Endothelial cell of umbilical vein (primary cell): ENCODE measurements at places on chromosomes 1 and 21. TPM values are rescaled to one million over a fixed set of nuclear protein-coding genes. Genes with fewer than 3 reads are reported as not detected.

DNA sequence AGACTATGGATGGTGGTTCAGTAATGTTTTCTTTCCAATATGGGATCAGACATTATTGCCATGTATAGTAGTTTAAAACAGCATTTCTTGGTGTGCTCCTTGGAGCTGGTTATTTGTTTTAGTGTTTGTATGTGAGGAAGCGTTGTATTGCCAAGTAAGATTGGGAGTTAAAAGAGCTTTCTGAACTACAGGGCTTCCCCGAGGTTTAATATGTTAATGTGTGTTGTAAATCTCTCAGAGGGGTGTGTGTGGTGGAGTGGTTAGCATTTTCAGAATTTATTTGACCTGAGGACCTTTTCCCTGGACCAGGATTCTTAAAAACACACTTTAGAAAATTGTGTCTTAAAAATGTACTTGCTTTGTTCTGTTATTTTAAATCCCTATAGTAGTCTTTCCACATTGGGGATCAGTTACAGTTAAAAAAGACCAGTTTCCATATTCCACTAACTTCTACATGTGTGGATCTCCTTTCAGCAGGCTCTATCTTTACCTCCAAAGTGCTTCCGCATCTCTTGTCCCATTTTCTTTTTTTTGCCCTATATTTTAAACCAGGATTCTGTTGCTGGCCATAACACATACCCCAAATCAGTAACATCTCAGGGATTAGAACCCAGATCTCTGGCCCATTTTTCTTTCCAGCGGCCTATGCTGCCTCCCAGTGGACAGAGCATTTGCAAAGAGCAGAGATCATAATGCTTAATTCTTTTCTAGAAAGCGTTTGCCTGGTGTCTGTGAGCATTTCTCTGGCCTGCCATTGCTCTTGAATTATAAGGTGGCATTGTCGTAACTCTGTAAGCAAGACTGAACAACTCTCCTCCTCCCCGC is 58.6 kb downstream of the PBX1 start:
- H3K4me3 ChIP-seq = no peak overlapping the region
- no peak overlapping the region for H3K27ac ChIP-seq
- no peaks in the 10 kb centered on the region for H3K36me3 ChIP-seq

GRCh38 chr1:9238550-9238949 is 4.0 kb downstream of the H6PD start:
- peak; percentile 45 for DNase-seq
- peaks cover 27% of the 10 kb centered on the region for H3K4me1 ChIP-seq
- no peaks in the 10 kb centered on the region for H3K36me3 ChIP-seq

GRCh38 chr1:186871784-186872183 is 43.0 kb downstream of the PLA2G4A start:
- H3K36me3 ChIP-seq = no peaks in the 10 kb centered on the region
- DNase-seq = no peak
- H3K4me3 ChIP-seq = no peak overlapping the region
- no peaks in the 10 kb centered on the region for H3K4me1 ChIP-seq
- no peaks in the 10 kb centered on the region for H3K27me3 ChIP-seq
- no peak overlapping the region for H3K27ac ChIP-seq

GRCh38 chr1:70150444-70150843 is 54.9 kb downstream of the LRRC40 start:
- H3K27ac ChIP-seq = no peak overlapping the region
- no peaks in the 10 kb centered on the region for H3K27me3 ChIP-seq
- DNase-seq = no peak
- H3K36me3 ChIP-seq = no peaks in the 10 kb centered on the region
- no peaks in the 10 kb centered on the region for H3K4me1 ChIP-seq

DNA sequence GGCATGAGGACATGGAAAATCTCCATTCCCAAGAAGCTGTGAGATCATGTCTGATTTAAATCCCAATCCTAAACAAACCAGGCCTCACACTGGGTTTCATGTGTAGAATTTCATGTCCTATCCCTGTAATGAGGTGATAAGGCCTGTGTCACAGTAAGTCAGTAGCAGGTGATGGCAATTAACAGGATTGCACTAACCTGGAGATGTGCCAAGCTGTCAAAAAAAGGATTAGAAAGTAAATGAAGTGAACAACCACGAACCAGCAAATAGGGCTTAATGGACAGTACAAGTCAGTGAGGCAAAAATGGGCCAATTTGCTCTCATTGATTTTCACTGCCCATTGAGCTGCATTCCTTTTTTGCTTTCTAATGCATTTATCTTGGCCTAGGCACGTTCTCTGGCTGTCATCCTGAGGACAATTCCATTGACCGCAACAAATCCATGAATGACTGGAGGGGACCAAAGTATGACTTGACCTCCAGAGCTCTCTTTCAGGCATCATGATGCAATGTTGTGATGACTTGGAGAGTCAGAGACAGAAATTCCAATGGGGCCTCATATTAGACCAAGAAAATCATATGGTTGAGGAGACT is 673.6 kb upstream of the ADGRL2 start:
- peaks cover 7% of the 10 kb centered on the region for H3K4me1 ChIP-seq
- no peak overlapping the region for H3K4me3 ChIP-seq
- no peak overlapping the region for H3K27ac ChIP-seq

- no peaks in the 10 kb centered on the region for H3K27me3 ChIP-seq
- peak; percentile 50 for DNase-seq
- no peak overlapping the region for H3K4me3 ChIP-seq
- H3K27ac ChIP-seq = peak overlapping the region; percentile 48
Observed at GRCh38 chr1:108719656-108720435, 7.1 kb downstream of the FNDC7 start.

DNA sequence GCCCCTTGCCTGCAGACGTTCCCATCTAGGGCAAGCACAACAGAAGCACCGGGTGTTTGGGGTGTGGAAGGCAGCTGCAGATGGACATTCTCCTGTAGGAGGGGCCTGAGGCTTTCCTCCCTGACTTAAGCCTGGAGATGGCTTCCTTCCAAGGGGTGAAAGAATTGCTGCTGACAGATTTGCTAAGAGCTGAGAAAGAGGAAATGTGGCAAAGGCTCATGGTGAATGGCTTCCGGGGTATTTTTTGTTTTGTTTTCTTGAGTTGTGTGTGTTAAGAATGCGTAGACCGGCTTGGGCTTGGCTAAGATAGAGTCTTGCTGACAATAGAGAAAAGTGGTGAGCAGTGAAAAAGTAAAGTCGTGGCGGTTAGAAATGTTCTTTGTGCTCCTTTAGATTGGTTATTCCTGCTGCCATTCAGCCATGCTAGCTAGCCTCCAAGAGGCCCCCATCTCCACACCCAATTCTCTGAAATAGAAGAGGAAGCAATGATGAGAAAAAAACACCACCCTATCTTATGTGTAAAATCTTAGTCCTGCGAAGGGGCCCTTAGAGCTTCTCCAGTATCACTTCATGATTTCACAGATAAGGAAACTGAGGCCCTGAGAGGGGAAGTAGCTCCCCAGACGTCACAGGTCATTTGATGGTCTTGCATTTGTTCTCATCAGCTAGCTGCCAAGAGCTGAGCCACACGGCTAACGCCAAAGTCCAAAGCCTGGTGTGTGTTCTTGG is 36.9 kb downstream of the EIF2D start:
- peaks cover 26% of the 10 kb centered on the region for H3K4me1 ChIP-seq
- H3K27ac ChIP-seq = peak overlapping the region; percentile 46
- no peaks in the 10 kb centered on the region for H3K27me3 ChIP-seq
- H3K4me3 ChIP-seq = no peak overlapping the region

KCTD3 gene
- total RNA-seq = 28.3 and 31.1 TPM in 2 replicates

USH2A gene
- total RNA-seq = not detected in 2 replicates

CDCA8 gene
- total RNA-seq = 43.7 and 45.7 TPM in 2 replicates
